ENCODE measurements at places on chromosomes 4 and X.

DNA sequence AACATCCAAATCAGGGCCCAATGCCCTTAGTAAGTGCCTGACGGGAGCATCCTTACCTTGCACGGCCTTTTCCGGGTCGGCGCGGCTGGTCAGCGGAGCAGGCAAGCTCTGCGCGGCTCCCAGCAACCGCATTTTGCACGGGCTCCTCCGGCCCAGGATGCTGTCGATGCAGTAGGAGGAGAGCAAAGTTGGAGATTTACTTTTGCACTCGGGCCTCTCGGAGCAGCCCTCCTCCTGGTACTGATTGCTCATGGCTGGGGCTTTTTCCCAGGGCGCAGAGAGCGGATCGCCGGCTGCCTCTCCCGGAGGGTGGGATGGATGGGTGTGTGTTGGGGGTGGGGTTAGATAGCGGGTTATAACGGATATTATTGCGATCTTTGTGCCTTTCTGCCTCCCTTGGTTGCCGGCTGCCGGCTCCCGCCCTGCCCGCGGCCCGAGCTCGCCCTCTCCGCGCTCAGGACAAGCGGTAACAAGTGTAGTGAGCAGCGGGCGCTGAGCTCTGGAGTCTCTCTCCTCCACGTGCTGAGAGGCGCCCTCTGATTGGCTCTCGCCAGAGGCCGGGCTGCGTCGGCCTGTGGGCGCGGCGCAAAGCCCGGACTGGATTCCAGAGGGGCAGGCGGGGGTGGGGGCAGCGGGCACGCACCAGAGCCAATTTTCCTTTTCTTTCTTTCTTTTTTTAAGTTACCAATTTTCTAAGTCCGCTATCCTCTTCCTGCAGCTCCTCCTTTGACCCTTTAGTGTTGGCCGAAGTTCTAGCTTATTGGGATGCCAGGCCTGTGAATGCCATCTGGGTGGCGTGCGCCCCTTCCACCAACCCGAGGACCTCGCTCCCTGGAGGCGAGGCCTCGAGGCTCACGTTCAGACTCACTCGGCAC is at the start of gene ARX:
Gene ARX (minus strand): TSS at position 480 of the 875 bp plus-strand sequence. CDS start 228 bp downstream, at position 252.
- no peak for DNase-seq

- no peak for DNase-seq
Observed at GRCh38 chr4:20428436-20429160, 176.9 kb downstream of the SLIT2 start.

DNA sequence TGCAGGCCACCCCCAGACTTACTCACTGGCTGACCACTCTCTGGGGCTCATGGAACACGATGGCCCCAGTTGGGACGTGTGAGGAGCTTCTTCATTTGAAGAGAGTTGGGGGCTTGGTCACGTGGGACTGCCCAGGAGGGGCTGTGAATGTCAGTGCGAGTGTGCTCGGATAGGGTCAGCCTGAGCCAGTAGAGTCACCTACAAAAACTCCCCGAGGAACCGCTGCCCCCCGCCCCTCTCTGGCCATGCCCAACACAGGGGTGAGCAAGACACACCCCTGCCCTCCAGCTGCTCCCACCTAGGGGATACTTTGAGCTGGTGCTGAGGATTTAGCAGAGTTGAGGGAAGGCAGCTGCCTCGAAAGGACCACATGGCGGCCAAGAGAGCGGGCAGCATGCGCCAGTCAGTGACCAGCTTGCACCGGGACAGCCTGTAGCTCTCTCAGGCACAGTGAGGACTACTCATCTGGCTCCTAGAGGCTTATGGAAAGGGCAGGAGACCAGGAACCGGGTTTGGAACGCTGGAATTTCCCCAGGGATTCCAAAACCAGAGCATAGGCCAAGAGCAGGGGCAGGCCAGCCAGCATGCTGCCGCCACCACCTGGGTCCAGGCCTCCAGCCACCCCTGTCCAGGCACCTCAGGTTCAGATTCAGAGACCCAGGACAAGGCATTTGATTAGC is 8.4 kb downstream of the PNMA6E start:
- no peak for DNase-seq

DNA sequence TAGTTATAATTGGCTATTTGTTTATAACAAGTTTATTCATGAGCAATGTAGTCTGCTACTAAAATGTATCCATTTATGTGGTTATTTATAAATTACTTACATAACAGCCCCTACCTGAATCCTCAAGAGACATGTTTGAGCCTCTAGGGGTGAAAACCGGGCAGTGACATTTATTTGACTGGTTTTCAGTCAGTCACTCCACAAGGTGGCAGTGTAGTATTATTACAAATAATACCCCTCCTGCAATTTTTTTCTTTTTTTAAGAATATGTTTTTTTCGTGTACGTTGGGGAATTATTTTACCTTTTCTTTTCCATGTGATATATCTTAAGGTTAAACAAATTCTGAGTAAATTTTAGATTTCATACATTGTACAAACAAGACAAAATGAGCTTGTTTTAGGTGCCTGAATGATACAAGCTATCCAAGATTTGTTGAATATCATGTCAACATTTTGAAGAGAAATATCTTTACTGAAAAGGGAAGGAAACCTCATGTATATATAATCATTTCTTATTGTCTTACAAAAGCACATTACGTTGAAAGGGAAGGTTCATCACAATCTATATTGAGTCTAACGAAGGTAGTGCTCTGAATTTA is 598.7 kb upstream of the TECRL start:
- DNase-seq, result no peak

GRCh38 chrX:103878466-103879122 is 46.5 kb upstream of the RAB9B start:
- no peak for DNase-seq

DNA sequence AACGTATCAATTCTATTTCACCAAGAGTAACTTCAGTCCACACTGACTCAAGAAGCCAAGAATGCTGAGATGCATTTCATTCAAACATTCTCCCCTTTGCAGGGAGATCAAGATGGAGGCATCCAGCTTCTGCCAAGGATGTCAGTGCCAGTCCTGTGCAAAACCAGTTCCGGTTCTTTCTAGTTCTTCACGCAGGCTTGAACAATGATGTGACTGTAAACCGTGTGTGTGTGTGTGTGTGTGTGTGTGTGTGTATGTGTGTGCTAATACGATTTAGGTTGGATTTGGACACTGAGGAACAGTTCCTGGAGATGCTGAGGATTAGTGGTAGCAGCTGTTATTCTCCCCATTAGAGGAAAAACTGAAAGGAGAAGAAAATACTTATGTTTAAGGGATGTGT is at the start of gene REELD1:
Gene REELD1 (plus strand): TSS at position 301 of the 400 bp plus-strand sequence. CDS start 2,415 bp downstream, outside the sequence.
- no peak for DNase-seq

DNA sequence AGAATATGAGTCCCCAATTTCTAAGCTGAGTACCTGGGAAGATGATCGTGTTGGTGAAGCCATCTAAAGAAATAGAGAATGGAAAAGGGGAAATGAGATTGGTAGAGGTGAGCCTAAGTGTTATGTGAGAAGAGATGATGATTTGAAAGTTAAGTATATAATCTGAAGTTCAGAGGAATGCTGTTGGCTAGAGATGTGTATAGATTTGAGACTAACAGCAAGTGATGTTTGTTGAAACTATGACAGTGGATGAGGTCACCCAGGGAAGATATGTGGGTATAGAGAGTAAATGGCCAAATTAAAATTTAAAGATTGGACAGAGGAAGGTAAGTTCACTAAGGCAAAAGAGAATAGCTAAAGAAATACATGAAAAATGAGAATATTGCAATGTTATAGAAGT is 324.2 kb downstream of the MAPK10 start:
- no peak for DNase-seq

- DNase-seq, result peak; percentile 93
Observed at GRCh38 chr4:86927843-86928395, 6.9 kb upstream of the AFF1 start.

DNA sequence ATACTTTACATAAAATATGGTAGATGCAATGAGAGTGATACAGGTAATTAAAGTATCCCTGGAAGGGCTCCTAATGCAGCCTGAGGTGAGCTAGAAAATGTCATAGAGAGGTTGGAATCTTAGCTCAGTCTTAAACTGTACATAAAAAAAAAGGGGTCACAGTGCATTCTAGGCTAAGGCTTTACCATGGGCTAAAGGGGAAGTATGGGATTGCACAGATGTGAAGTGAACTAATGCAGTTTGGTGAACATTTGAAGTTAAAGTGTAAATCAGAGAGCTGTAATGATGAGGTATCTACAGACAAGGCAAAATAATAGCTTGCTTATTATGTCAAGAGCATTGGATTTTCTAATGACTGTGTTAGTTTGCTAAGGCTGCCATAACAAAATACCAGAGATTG is 405.9 kb downstream of the ADGRL3 start:
- no peak for DNase-seq

- DNase-seq, result no peak
Observed at GRCh38 chrX:46713672-46714490, 45.0 kb downstream of the SLC9A7 start.

DNA sequence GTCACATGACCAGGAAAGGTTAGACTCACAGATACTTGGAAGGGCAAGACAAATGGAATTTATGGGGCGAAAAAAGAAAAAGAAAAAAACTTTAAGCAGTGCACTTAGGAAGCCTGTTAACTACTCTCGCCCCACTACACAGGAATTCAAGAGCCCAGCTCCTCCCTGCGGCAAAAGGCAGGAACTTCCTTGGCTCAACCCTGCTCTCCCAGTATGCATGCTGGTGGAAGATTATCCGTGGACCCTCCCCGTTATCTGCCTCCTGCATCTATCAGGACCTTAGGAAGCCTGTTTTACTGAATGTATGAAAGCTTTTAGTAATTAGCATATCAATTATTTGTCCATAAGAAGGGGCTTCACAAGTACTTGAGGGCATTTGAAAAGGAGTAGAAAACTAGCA is 40.1 kb upstream of the RPA4 start:
- DNase-seq, result no peak

GRCh38 chrX:72029483-72030411 is 102.0 kb downstream of the RTL5 start:
- peak; percentile 29 for DNase-seq

GRCh38 chr4:151950993-151951670 is 190.3 kb upstream of the GATB start:
- no peak for DNase-seq

DNA sequence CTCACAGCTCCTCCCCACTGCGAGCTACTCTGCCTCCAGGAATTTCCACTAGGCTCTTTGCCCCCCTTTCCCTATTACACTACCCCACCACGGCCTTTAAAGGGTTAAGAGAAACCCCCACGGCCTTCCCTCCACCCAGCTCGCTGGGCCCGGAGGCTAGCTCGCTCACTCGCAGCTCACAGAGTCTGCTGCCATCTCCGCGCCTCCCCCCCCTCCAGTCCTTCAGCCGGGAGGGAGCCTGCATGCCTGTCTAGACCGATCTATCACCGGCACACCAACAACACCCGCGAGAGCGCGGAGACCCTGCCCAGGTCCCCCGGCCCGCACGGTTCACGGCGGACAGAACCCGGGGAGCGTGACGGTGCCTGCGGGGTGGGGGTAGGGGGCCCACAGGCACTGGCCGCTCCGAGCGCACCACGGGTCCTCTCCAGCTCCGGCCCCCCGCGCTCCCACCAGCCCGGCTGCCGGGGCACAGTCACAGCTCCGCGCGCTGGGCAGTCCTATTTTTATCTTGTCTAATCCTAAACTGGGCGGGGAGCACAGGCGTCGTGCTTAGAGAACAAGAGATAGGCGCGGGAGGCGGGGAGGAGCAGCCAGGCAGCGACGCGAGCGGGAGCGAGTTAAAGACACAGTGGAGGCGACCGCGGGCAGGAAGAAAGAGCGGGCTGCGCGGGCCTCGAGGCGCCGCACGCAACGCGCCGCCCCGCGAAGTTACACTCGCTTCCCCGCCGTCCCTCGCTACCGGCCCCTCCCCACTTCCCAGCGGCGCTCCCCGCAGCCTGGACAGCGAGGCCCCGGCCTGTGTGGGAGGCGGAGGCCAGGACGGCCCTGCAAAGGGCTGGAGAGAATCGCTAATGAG is 3.5 kb downstream of the BCOR start:
- DNase-seq, result no peak

DNA sequence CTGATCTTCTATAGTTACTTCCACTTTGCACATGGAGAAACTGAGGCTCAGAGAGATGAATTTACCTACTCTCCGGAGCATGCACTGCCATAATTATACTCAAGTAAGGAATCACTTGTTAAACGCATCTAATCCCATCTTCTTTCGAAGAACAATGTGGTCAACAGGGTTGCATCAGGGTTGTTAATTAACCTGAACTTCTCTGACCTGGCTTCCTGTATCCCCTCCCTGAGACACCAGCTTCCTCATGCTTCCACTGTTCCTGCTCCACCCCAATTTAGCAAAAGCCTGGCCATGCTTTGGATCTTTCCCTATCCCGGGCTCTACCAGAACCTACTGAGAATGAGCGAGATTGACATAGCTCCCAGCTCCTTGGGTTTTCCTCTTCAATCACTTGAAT is 136.7 kb downstream of the SMIM20 start:
- DNase-seq, result no peak

DNA sequence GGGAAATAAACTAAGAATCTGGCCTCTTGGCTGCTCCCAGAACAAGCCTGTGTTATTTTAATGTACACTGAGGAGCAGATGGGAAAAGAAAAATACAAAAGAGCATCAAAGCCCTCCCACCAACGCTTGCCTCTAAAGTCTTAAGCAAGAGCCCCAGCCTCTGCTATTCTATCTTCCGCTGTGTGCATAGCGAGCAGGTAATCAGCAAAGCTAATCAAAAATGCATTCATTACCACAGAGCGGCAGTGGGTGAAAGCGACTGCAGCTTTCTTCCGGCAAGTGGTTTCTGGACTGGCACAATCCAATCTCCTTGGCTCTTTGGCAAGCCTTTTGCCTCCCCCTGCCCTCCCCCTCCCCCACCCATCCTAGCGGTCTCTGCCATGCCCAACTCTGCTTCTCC is 13.5 kb upstream of the GRIA3 start:
- DNase-seq, result no peak

GRCh38 chr4:76665721-76666120 is 230.7 kb downstream of the SHROOM3 start:
- DNase-seq, result no peak

DNA sequence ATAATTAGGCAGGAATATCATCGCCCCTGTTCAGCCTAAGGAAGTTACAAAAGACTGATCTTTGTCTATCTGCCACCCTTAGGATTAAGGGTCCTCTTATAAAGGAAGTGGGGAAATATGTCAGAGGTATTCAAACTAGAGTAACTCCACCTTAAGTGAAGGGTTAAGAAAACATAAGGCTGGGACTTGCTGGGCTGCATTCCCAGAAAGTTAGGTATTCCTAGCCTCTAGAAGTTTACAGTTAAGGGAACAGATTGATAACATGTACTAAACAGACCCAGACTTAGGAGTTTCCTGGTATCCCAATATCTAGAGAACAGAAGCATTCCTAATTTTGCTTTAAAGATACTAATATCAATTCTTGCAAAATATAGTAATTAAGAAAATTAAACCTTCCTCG is 6.0 kb downstream of the CXCL2 start:
- no peak for DNase-seq

DNA sequence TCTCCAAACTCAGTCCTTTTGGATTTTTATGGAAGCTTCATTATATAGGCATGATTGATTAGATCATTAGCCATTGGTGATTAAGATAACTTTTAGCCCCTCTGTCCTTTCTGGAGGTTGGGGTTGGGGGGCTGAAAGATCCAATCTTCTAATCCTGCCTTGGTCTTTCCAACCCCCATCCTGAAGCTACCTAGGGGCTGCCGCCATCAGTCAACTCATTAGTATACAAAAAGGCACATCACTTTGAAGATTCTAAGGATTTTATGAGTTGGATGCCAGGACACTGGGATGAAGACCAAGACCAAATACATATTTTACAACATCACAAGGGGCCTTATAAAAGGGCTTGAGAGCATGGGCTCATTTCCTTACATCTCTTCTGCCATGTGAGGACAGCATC is 47.5 kb downstream of the CYTL1 start:
- DNase-seq, result no peak

- no peak for DNase-seq
Observed at GRCh38 chrX:68723491-68724155, 76.2 kb downstream of the STARD8 start.

All from amniotic stem cell (primary cell).